Activated T-helper 1 cell treated with Interleukin-2 at 50 U/mL for 16 hours (primary cell): ENCODE measurements at places on chromosomes 7 and 10.

DNA sequence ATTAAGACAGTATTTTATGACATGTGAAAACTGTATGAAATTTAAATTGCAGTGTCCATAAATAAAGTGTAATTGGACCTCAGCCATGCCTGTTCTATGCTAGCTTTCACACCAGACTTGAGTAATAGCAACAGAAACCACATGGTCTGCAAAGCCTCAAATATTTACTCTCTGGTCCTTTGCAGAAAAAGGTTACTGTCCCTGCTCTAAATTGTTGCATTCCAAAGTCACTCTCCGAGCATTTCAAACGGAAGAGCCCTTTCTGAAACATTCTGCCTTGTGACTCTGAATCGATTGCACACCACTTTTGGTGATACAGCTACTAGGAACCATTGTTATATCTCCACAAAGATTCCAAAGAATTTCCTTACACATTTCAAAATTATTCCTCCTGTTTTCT, 81.0 kb upstream of the STK17A start:
- no peak for DNase-seq

DNA sequence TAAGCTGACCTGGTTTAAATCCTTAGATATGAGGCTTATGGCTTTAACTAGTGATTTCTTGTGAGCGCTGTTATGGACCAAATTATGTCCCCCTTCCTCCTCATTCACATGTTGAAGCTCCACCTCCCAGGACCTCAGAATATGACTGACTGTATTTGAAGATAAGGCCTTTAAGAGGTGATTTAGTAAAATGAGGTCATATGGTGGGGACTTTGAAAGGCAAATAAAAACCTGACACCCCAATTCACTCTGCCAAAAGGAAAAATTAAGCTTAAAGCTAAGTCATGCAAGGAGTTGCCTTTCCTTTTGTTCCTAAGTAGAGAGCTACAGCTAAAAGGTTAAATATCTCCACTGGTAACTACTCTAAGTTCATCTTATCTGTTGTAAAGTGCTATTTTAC, 36.4 kb upstream of the FIGNL1 start:
- no peak for DNase-seq

GRCh38 chr7:99837649-99838361, 10.0 kb downstream of the CYP3A43 start:
- DNase-seq, result no peak

DNA sequence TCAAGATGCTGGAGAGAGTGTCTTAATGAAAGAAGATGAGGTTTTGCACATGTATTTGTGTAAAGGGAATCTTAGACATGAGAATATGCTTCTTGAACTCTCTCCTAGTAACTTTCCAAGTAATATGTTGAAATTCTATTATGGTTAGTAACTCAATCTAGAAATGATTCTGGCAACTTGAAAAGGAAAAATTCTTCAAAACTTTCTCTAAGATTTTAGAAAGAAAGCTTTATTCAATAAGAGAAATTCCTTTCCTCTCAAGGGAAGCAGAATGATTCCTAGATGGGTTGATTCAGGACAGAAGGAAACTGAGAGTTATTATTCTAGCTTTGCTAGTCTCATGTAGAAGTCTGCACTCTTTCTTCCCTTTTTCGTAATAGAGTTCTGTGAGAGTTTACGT, 364.3 kb upstream of the PLXDC2 start:
- DNase-seq, result no peak

GRCh38 chr7:88306590-88307048, at the start of gene STEAP4:
Gene STEAP4 (minus strand): TSS chr7:88306894. CDS start chr7:88284269, 22,625 bp downstream.
- no peak for DNase-seq

DNA sequence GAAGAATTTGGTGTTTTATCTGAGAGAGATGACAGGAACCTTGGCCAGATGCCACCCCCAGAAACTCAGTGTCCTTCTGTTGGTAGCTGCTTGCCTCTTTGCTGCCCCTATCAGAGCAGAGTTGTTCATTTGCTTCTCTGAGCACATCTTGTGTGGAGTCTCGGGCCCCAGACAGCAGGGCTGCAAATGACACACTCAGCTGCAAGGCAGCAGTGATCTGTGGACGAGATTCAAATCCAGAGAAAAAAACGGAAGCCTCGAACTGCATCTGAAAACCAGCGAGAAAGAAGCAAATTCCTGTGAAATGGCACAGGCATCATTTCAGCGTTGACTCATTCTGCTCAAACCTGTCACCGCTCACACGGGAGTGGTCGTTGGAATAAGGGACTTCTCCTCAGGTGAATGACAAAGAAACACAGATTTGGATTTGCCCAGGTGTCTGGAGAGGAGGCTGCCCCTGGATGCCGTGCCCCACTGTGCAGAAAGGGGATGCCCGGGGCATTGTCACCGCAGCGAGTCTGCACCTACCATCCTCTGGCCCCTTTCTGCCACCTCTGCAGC, 144.7 kb downstream of the PFKFB3 start:
- DNase-seq, result peak; percentile 32

DNA sequence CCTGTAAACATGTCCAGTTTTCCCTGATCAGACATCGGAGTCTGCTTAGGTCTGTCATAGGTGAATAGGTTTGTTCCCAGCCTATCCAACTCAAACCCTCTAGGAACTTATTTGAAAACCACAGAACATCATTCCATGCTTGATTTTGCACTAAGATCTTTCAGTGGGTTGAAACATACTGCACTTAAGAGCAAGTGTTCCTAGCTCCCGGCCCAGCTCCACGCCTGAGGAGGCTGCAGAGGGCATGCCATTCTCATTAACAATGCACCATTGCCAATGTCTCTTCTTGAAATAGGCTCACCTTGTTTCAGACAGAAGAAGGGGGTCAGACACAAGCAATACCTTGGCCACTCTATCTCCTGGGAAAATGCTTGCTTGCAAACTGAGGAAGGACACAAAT, 78.0 kb upstream of the EGR2 start:
- no peak for DNase-seq

DNA sequence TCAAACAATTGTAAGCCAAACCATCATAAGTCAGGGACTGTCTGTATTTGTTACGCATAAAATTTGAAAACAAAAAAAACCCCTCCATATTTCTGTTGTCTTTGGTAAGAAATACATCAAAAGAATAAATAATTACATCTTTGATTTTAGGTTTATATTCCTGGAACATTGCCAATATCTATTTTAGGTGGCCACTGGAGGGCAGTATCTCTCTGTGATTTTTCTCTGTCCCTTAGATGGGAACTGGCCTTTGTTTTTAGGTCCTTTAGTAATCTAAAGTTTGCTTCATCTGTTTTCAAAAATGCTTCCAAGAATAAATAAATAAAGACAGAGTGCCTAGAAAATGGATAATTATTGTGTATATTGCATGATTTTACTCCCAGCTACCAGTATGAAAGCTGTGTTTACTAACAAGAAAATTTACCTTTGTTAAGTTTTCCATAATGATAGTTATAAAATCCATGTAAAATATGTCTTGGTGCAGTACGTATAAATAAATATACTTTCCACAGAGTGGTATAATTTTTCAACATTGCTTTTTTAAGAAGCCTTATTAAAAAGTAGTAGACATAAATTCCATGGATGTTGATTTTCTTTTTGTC, 64.2 kb downstream of the PHYHIPL start:
- DNase-seq, result no peak

- no peak for DNase-seq
Observed at GRCh38 chr10:54985732-54986131, 184.7 kb upstream of the PCDH15 start.

- no peak for DNase-seq
Observed at GRCh38 chr10:104308439-104308903, 29.8 kb downstream of the ITPRIP start.

- no peak for DNase-seq
Observed at GRCh38 chr7:29809533-29810155, 3.3 kb downstream of the WIPF3 start.

GRCh38 chr10:47406870-47407691, 23.0 kb upstream of the ZNF488 start:
- no peak for DNase-seq

DNA sequence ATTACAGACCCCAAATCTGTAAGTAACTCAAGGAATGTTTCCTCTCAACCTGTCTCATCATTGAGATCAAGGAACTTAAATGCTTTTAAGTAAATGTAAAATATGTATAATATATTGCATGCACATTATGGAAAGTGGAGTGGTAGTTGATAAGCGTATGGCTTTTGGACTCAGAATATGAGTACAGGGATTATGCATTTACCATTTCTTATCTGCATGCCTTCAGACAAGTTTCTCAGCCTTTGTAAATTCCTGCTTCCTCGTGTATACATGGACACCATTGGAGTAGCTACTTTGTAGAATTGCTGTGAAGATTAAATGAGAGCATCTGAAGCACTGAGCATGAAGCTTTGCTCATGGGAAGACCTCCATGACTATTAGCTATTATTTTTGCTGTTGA, 70.5 kb downstream of the CACNB2 start:
- DNase-seq, result no peak

GRCh38 chr10:69324583-69324982, 46.3 kb downstream of the HK1 start:
- no peak for DNase-seq

- DNase-seq, result no peak
Observed at GRCh38 chr7:49878627-49879026, 105.2 kb downstream of the VWC2 start.

- DNase-seq, result no peak
Observed at GRCh38 chr10:123274306-123275135, 120.3 kb downstream of the BUB3 start.

- DNase-seq, result no peak
Observed at GRCh38 chr10:4617589-4617988, 208.4 kb upstream of the AKR1E2 start.

DNA sequence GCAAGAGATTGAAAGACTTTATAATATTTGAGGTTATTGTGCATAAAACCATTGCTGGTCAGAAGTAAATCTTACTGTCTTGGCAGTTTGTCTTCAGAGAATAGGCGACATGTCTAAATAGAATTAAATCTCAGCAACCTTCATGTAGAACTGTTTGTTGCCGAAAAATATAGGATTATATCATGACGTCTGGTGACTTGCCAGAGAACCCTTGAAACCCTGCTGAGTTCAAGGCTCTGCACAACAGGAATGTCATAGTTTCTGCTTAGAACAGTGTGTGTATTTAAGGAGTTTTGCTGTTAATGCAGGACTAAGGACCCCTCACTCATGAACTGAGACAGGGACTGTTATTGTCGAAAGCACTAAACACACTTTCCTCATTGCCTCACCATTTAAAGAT, 206.4 kb upstream of the ETV1 start:
- no peak for DNase-seq

DNA sequence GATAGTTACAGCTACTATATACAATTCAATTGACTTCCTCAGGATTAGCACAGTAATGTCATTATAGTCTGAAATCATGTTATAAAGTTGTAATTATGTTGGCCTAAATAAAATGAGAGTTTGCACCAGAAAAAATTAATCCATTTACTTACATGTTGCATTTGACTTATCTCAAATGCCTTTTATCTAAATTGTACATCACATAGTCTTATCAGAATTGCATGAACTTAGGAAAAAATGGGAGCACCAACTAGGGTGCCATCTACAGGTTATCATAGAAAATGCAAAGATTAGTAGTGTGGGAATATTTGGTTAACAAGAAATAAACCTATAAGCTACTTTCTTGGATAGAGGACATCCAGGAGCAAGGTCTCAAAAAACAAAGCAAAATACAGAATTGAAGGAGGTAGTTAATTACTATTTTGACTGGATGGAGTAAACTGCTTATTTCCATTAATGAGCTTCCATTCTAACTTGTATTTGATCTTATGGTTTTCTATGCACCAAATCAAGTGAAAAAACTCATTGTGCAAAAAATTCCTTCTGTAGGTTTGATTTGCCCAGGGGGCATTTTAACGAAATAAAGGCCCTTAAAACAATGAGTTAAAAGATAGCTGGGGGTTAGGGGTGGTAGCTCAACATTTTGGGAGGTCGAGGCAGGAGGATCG, 60.0 kb upstream of the ORC5 start:
- DNase-seq, result no peak

GRCh38 chr10:3179174-3179573, 6.6 kb upstream of the PITRM1 start:
- no peak for DNase-seq

GRCh38 chr7:115477193-115477651, 553.3 kb downstream of the TFEC start:
- DNase-seq, result no peak

GRCh38 chr7:125661006-125661405, 731.4 kb upstream of the POT1 start:
- DNase-seq, result no peak

DNA sequence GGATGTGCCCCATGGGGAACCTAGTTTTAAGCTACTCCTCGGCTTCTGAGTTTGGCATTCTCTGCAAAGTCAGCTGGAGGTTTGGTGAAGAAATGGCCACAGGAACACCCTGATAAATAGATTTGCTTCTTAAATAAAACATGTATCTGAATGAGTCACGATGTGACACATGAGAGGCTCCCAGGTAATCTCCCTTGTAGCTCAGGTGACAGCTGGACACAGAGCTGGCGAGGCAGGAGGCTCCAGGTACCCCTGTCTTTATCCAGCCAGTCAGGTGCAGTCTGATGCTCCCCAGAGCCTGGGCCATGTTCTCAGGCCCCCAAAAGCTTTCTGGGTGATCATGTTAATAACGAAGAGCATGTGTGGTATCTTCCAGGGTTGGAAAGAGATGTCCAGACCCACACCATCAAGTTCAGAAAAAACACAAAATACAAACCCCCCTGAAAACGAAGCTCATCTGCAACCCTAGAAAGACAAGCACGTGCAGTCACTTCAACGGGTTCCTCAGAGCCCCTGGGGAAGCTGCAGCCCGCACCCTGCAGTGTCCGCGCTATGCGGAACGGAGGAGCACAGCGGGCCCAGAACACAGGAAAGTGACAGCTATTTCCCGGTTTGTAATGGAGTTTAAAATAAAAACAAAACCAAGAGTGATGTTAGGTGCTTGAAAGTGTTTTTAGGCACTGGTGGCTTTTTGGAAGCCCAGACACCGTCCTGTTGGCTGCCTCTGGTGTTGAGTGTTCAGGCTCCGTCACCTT, 69.4 kb downstream of the ZRANB1 start:
- no peak for DNase-seq

DNA sequence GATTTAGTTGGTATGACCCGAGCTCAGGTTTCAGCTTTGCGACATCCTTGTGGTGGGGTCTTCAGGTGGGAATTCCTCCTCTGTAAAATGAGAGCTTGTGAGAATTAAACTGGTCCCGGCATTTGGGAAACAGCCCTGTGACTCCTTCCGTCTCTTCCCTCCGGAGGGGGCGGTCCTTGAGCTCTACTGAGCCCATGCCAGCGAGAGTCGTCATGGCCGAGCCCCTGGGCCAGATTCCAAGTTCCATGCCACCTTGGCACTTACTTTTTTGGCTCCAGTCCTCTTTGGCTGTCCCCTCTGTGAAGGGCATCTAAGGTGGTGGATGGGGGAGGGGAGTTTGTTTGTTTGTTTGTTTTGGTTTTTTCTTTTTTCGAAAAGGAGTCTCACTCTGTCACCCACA, 47.6 kb downstream of the GTF2IRD1 start:
- DNase-seq, result no peak

- no peak for DNase-seq
Observed at GRCh38 chr10:118704711-118705110, 50.1 kb downstream of the CACUL1 start.

GRCh38 chr10:117112220-117112619, 25.9 kb downstream of the VAX1 start:
- no peak for DNase-seq
